ENCODE measurements at places on chromosomes 5 and 9.

GRCh38 chr5:133331941-133332340, 280.1 kb downstream of the HSPA4 start:
- DNase-seq: no peak

DNA sequence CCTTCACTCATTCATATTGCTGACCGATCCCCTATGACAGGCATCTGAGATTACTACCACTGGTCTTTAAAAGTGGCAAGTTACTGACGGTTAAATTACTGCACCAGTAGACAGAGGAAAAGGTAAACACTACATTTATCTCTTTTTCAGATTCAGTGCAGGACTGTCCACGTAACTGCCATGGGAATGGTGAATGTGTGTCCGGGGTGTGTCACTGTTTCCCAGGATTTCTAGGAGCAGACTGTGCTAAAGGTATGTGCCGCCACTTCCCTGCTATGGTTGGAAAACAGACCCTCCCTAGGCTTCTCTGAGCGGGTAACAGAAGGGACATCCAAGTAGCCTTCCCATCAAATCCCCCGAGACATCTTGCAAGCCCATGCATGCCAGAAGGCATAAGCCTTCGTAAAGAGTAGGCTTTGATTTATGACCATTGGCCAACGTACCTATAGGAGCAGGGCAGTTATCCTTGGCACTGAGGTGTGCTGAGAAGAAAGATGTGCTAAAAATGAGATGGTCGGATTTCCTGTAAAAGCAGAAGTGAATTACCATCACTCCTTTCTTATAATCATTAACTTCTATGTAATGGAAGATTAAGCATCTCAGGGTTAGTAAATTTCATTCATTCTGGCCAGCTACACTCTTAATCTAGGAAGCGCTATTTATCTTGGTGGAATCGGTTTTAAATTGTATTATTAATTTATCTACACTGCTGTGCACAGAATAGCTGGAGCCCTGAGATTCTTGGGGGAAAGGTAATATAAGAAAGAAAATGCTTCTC, 193.4 kb upstream of the WWC1 start:
- no peak for DNase-seq

DNA sequence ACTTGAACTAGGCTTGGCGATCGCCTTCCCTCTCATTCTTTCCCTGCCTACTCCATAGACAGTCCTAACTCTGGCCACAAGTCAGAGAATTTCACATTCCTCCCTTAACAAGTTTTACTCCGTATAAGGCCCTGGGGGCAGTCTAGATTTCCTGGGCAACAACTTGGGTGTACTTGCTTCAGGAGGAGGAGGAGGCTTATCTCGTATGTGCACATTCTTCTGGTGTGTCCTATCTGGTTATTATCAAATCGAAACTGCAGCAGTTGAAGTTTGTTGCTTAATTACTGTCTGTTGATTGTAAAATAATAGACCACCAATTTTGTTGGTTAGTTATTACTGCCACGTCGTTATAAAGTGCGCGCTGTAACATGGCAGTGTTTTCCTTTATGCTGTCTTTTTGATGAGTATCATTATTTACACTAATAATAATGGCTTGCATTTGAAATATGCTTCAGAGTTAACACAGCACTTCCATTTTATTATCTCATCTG, 42.0 kb downstream of the PIP5K1B start:
- no peak for DNase-seq

GRCh38 chr9:136941231-136942111, 3.1 kb downstream of the FBXW5 start:
- DNase-seq: no peak

DNA sequence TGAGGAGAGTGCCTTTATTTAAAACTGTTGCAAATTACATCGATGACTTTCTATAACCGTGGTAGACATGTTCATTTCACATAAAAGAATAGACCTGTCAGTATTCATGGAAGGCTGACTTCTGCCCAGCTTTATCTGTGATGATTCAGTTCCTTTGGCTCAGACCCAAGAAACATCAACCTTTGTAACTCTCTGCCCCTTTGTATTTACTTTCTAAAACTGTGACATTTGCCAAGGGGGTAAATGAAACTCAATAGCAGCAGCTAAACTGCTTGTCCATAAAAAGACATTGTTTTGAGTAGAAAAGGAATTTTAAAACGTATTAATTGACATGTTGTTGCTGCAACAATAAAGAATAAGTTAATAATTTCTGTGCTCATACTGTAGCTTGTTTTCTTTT, 137.8 kb upstream of the ANKH start:
- no peak for DNase-seq

DNA sequence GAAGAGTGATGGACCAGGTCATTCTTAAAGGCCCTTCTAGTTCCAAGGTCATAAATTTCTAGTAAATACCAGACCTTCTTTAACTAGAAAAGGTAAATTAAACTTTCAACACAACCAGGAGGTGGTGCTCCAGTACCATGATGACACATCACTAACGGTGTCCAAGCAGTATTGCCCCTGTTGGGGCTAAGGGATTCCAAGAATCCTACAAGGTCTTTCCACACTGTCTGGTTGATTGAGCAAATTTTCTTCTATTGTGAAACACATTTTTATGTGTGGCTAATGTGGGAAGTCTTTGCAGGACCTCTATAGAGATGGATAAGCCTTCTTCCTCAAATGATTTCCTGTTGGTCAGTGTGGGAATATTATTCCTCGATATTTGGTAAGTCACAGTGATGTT, 459.6 kb upstream of the PAPPA start:
- DNase-seq: no peak

DNA sequence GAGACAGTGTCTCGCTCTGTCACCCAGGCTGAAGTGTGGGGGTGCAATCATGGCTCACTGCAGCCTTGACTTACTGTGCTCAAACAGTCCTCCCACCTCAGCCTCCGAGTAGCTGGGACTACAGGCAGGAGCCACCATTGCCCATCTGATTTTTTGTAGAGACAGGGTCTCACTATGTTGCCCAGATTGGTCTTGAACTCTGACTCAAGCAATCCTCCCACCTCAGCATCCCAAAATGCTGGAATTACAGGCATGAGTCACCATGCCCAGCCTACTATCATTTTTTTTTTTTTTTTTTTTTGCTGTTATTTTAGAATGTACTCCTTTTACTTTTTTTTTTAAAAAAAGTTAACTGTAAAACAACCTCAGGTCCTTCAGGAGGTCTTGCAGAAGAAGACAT, 449.0 kb downstream of the CCDC171 start:
- DNase-seq: no peak

Measured in head of caudate nucleus (tissue), 42 donors.